ENCODE measurements at places on chromosomes 4 and X.

DNA sequence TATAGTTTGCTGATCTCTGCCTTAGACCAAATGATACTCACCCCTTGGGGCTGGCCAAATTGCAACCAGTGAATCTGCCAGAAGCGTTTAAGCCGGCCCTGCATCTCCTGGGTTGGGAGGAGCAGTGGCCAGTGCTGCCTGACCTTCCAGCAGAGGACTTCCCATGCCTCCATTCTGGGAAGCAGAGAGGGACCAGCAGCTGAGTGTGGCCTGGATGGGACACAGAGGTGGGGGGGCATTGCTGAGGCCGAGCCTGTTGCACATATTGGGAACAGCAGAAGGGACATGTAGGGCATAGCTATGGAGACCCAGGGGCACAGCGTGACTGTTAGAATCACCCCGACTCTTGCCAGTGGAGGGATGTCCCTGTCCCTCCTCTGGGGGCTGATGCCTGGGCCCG is 93.3 kb downstream of the CPZ start:
- no peak for DNase-seq

DNA sequence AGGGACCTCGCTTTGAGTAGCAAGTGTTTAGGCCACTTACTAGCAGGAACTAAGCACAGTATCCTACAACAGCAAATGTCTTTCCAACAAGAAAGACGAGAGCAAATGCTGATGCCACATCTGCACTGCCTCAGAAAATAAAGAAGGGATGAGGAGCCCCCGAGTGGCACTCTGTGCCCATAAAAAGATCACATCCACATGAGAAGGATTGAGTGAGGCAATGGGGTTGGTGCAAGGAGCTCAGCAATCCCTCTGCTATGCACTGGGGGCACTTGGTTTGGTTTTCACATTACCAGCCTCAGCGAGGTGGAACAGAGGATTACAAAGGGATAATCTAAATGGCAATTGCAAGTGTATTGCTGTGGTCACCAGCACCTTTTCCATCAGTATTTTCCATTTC is 252.8 kb upstream of the SLC7A11 start:
- no peak for DNase-seq

DNA sequence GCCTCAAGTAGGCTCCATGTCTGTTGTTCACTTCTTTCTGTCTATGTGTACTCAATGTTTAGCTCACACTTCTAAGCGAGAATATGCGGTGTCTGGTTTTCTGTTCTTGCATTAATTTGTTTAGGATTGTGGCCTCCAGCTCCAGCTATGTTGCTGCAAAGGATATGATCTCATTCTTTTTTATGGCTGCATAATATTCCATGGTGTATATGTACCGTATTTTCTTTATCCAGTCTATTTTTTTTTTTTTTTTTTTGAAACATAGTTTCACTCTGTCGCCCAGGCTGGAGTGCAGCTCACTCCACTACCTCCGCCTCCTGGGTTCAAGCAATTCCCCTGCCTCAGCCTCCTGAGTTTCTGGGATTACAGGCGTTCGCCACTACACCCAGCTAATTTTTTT is 5.7 kb upstream of the TMEM150C start:
- DNase-seq, result no peak

GRCh38 chr4:151727365-151727764 is 33.4 kb downstream of the GATB start:
- DNase-seq, result no peak

DNA sequence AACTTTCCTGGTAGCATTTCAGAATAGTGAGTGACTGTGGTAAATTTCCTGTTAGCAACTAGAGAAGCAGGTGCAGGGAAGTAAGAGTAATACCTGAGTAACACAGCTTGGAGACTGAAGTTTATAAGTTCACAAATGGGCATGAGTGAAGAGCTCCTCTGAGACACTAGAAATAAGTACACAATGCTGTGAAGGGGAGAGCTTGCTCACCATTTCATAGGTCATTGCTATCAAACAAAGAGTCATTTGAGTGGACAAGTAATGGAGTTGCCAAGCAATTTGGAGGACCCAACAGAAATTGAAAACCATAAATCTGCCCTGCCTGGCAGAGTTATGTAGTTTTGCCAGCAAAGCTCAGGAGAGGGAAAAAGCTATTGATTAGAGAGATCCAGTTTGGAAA is 523.6 kb downstream of the TRAM1L1 start:
- no peak for DNase-seq

DNA sequence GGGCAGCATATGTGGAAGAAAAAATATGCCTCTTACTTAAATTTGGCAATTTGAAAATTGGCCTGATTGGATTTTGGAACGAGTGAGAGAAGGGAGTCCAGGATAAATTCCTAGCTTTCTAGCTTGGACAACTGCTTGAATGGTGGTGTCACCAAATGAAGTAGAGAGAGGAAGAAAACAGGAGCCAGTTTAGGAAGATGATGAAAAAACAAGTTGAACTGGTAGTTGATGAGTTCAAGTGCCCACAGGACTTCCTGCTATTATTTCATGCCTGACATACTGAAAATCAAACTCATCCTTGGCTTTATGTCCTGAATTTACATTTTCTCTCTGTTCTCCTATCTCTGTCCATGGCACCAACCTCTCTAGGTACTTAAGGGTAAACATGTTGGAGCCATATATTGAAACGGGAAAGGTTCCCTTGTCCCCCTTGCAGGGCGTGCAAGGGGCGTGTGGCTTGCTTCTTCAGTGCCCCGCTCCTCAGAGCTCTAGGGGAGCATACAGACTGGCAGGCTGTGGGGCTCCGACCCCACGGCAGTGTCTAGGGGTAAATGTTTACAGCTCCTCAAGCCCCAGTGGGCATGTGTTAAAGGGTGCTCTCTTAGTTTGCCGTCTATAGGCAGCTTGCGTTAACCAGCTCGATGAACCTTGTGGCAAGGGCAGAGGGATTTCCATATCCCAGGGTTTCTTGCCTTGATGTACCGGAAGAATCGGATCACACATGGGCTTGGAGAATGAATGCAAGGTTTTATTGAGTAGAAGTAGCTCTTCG is 250.7 kb upstream of the PGRMC2 start:
- no peak for DNase-seq

GRCh38 chr4:86586160-86586572 is 7.9 kb upstream of the PTPN13 start:
- DNase-seq, result no peak

GRCh38 chr4:157806184-157806583 is 366.6 kb downstream of the GASK1B start:
- DNase-seq, result no peak

- no peak for DNase-seq
Observed at GRCh38 chr4:15245006-15245530, 182.8 kb upstream of the C1QTNF7 start.

DNA sequence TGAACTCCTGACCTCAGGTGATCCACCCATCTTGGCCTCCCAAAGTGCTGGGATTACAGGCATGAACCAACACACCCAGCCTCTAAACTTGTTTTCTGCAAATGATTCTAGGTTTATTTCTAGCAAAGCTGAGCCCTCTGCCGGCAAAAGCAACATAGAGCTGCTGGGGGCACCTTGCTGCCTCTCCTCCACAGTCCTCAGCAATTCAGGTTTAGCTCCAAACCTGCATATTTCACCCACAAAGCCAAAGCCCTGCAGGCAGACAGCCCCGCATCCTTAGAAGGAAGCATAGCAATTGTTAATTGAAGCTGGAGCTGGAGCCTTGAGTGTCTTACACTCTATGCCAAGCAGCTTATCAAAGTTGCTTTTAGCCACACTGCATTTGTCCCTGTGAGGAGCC is 24.9 kb upstream of the OCIAD2 start:
- DNase-seq, result no peak

Data from CD8-positive, alpha-beta memory T cell (primary cell).